ENCODE measurements at places on chromosomes 12 and 14.

- DNase-seq, result no peak
Measured at GRCh38 chr14:68551045-68551683, 241.7 kb downstream of the ZFP36L1 start.

- no peak for DNase-seq
Measured at GRCh38 chr12:90854136-90854689, 100.8 kb downstream of the CCER1 start.

DNA sequence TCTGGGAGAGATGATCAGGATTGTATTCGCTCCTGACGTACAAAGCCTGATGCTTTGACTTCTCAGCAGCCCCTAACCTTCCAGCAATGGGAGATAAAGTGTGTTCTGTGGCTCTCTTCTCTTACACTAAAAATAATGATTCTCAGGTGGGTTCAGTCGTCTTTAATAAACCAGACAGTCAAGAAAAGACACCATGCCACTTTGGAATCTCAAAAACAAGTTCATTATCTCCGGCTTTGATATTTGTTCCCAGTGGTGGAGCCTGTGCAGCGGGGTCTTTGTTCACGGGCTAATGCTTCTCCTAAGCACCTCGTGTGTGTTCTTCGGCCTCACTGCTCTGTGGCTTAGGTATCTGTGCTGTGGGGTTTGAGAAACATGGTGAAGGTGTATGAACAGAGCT, 1.6 kb downstream of the ACVR1B start:
- no peak for DNase-seq

DNA sequence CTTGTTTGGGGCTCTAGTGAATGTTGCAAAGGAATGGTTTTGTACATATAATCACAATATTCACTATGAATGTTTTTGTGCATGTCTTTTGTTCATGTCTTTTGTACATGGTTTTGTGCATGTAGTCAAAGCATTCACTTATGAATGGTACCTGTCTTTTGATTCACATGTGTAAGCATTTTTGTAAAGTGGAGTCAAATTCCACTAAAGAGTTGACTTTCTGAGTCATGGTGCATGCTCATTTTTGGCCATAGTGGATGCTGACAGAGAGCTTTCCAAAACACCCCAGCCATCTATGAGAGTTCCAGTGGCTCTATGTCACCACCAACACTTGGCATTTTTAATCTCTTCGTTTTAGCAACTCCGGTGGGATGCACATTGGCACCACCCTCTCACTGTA, 1185.9 kb upstream of the TMEM132C start:
- DNase-seq, result no peak

- no peak for DNase-seq
Measured at GRCh38 chr12:49304161-49304560, 9.2 kb downstream of the PRPH start.

DNA sequence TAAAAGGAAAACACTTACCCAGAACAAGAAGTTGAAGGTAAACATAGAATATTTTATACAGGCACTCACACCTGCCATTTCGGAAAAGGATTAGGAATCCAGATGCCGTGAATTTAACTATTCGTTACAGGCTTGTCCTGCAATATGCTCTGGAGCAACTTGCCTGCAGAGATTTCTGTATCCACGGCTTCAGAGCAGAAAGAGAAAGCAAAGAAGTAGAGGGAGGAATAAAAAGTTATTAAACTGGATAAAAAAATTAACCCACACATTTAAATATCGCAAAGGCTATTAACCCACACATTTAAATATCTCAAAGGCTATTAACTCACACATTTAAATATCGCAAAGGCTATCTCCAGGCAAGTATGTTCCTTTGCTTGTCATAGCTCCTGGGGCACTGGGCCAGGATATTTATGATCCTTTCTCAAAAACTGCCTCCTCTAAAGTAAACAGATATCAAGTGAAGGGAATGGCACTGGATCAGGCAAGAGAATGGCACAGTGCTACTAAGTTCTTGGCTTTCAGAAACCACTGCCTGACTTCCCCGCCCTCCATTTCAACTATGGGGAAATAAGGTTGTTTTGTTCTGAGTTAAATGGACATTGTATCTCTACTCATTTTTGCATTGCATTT, at the start of gene TSPAN8:
TSPAN8 (minus strand) TSS at position 399 of the 633 bp plus-strand sequence; CDS start at position 78, 321 bp downstream.
- no peak for DNase-seq

DNA sequence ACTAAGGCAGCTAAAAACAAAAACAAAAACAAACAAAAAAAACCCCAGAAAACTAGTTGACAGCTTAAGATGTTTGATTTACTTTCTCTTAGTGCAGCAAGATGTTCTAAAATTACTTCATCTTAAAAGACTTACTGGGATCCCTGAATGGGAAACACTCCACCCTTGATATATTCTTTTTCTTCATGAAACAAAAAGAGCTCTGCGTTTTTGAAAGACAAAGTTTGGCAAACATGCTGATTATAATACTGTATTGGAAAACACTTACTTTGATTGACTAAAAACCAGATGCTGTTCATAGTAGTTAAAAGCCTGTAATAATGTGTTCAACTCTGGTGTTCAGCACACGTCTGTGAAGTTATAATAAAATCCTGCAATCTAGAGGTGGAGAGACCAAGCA, 136.8 kb downstream of the SRGAP1 start:
- DNase-seq, result no peak

DNA sequence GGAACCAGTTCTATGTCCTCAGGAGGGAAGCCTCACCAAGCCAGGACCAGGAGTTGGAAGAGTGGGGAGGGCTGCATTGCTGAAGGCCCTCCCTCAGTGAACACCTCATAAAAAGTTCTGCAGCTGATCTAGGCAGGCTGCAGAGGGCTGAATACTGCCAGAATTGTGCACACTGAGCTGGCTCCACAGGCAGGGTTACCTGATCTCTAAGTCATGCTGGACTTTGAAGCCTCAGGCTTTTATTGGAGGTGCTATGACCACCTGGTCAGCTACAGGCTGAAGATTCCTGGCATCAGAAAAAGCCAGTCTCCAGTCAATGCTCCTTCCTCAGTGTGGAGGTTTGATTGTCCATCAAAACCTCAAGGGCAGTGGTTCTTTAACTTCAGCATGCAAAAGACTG, 39.7 kb downstream of the FOS start:
- no peak for DNase-seq

DNA sequence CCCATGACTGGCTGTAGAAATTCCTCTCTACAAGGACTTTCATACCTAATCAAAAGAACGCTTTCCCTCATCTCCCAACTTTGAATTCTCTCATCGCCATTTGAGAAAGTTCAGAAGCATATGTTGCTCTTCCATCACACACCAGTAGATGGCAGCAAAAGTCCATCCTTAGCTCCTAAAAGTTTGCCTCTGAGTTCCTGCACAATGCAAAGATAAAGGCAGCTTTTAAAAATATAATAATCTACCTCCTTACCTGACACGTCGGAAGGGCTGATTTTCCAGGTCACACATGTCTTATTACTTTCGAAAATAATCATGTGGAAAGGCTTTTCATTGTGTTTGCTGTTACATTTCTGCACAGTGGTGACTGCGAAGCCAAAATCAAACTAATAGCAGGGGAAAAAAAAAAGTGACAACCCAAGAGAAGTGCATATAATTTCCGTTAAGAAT, 456.7 kb upstream of the SEL1L start:
- DNase-seq, result peak; percentile 24

- peak; percentile 36 for DNase-seq
Measured at GRCh38 chr12:87848248-87848868, 180.8 kb downstream of the C12orf50 start.

GRCh38 chr12:42482041-42482747, 107.4 kb downstream of the PRICKLE1 start:
- DNase-seq, result no peak

GRCh38 chr12:122836027-122836921, 1.0 kb downstream of the HIP1R start:
- no peak for DNase-seq

- no peak for DNase-seq
Measured at GRCh38 chr14:32050878-32051277, 26.2 kb upstream of the ARHGAP5 start.

DNA sequence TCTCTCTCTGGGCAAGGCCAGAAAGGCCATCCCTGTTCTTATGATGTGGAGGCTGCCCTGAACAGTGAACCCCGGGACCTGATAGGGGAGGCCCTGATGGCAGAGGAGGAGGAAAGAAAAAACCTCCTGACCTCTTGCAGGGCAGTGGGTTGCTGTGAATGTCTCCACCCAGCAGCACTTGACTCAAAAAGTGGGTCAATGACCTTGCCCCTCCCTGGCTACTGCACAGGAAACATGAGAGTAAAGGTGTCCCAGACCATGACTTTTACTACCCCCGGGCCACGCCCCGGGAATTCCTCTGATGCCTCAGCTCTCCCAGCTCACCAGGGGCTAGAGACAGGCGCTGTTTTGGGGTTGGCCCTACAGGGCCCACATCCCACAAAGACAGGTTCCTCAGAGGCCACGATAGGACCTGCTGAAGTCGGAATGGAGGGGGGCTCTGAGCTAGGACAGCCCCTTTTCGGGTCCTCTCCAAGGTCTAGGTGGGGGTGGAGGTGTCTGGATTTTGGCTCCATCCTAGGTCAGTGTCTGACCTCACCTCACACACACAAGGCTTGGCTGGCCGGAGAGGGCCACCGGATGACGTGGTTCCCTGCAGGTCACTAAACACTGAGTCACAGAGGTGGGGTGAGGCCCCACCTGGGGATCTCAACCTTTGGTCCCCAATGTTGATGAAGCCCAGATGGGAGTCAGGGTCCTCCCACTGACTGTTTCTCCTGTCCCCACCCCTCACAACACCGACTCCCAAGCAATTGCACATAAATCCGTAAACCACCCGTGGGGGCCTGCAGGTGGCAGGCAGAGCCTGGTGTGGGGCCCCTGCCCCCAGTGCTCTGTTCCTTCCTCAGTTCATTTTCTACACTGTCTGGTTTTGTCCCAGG, 1.6 kb downstream of the RHOF start:
- DNase-seq, result no peak

GRCh38 chr12:121092034-121092433, 40.6 kb upstream of the P2RX7 start:
- DNase-seq, result no peak

DNA sequence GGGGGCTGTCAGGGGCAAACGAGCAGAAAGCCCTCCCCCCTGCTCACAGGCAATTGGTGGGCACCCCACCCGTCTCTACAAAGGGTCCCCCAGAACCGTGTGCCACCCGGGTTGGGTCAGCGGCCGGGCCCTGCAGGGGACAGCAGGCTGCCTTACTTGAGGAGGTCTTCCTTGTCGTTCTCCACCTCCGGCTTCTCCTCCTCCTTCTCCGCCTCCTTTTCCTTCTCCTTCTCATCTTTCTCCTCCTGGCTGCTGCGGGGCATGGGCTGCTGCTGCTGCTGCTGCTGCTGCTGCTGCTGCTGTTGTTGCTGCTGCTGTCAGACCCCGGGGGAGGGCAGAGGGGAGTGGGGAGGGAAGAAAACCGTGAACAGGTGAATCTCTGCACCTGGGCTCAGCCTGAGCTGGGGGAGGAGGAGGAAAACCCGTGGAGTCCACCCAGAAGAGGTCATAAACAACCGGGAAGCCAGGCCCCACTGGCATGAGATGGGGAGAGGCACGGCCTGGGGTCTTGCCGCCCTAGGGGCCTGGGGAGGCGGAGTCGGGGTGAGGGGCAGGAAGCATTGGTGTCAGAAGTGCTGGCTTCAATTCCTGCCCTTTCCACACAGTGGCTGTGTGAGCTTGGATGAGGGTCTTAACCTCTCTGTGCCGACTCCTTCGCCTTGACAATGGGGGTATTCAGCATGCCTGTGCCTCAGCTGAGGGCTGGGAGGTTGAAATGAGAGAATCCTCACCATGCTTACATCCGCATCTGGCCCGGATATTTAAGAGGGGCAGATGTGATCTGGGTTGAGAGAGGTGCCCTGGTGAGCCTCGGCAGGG, 107.6 kb downstream of the RFLNA start:
- no peak for DNase-seq

DNA sequence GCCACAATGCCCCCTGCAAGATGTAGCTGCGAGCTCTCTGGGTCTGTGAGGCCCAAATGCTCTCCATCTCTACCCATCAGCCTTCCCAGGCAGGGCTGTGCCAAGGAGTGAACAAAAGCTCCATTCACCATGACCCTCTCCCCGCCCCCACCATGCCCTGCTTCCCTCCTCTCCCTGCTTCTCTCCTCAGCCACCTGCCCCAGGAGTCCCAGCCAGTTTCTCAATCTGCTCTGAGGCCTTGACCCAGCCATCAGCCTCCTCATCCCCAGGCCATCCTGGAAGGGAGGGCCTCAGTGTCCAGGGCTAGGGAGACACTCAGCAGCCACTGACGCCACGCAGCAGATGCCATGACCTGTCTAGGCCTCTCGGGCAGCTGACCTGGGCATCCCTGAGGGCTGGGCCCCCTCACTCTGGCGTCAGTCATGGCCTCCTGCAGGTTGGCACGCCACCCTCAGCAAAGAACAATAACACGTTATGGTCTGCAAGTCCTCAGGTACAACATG, 8.5 kb upstream of the KRT5 start:
- DNase-seq, result no peak

GRCh38 chr12:31528095-31528494, 62.8 kb downstream of the DENND5B start:
- DNase-seq, result no peak

DNA sequence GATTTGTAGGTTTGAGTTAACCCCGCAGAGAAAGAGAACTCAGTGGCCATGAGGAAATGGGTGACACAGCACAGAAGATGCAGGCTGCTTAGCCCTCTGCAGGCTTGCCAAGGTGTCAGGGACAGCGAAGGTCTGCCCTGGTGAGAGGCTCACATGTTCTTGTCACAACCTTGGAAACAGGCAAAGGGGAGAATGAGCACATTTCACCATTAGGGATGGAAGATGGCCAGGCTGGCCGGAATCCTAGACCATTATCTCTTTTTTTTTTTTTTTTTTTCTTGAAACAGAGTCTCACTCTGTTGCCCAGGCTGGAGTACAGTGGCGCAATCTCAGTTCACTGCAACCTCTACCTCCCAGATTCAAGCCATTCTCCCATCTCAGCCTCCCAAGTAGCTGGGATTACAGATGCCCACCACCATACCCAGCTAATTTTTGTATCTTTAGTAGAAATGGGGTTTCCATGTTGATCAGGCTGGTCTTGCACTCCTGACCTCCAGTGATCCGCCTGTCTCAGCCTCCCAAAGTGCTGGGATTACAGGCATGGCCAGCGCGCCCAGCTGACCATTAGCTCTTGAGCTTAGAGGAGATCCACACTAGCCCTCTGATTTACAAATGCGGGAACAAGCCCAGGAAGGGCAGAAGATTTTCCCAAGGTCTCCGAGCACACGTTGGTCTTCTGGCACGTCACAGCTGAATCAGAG, 34.6 kb downstream of the LTBP2 start:
- no peak for DNase-seq

GRCh38 chr14:76640923-76641395, 120.3 kb upstream of the VASH1 start:
- DNase-seq, result no peak

GRCh38 chr14:23566112-23566777, 1.3 kb downstream of the AP1G2 start:
- DNase-seq, result no peak

- no peak for DNase-seq
Measured at GRCh38 chr14:57848786-57849185, 17.1 kb downstream of the SLC35F4 start.

- no peak for DNase-seq
Measured at GRCh38 chr12:108696996-108697290, 34.4 kb downstream of the CORO1C start.

Data from left renal cortex interstitium (tissue), 4 donors.